ENCODE measurements at places on chromosomes 6 and 20.
A peak's percentile ranks its signal among the peaks of the same experiment; 100 is the strongest.

GRCh38 chr6:145339089-145339488 lies 396.2 kb downstream of the EPM2A start:
- DNase-seq = no peak

DNA sequence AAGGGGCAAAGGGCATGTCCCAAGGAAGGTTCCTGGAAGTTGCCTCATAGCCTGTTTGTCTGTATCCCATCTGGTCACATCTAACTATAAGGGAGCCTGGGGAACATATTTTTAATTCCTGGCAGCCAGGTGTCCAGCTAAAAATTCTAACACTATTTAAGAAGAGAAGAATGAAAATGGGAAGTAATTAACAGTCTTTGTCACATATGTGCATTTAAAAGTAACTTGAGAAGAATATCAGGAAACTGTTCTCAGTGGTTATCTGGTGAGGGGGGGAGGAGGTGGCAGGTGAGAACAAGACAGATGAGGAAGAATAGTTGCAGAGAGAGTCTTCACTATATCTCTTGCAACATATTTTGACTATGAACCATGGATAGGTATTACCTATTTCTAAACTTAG lies 75.5 kb upstream of the ELOVL5 start:
- no peak for DNase-seq

- no peak for DNase-seq
These were observed 38.8 kb upstream of the SPACA1 start for GRCh38 chr6:88008831-88009231.

- DNase-seq = no peak
These were observed 39.4 kb upstream of the PHACTR3 start for GRCh38 chr20:59564943-59565342.

- no peak for DNase-seq
These were observed 222.3 kb downstream of the IBTK start for GRCh38 chr6:82025271-82025670.

DNA sequence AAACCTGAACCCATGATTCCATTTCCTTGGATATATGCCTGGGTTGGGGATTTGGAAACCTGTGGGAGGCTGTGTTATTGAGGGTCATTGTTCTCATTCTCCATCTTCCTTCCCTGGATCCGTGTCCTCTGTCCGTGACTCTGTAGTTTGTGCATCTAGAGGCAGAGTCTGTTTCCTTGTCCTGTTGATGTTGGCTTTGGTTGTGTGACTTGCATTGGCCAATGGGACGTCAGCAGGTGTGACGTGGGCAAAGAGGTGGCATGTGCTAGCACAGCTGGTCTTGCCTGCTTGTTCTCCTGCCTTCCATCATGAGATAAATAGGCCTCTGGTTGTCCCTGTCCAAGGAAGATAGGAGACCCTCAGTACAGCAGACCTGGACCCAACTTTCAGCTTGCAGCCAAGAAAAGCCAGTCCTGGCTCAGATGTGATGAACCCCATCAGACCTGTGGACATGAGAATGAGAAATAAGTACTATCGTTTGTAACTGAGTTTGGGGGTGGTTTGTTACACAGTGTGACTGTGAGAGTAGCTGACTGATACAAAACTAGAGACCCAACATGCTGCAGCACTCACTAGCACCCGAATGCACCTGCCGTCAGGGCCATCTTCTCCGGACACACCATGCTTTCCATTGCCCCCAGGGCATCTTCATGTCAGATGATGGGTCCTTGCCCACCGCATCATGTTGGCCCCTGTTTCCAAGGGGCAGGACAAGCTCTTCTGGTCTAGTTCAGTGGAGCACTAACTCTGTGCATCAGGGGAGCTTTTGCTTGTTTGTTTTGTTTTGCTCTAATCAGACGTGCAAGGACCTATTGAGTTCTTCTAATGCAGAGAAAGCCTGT lies 195.3 kb upstream of the SULF2 start:
- DNase-seq = no peak

DNA sequence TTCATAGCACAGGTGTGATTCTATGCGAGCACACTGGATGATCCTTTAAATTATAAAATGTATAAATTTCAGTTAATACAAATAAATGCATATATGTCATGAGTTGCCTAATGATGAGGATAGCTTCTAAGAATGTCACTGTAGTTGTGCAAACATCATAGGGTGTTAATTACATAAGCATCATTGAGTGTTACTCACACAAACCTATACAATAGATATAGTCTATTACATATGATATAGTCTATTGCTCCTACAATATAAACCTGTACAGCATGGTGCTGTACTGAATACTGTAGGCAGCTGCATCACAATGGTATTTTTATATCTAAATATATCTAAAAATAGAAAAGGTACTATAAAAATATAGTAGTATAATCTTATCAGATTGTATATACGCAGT lies 159.0 kb downstream of the PTPRK start:
- no peak for DNase-seq

DNA sequence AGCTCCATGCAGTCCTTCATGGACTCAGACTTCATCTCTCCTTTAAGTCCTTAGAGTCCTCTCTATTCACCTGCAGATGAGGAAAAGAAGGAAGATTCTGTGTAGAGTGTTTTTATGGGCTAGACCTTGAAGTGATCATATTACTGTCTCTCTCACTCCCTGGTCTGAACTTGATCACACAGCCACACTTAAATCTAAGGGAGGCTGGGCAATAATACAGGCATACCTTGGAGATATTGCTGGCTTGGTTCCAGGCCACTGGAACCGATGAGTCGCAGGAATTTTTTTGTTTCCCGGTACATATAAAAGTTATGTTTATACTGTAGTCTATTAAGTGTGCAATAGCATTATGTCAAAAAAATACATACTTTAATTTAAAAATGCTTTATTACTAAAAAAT lies 59.2 kb upstream of the FOXO3 start:
- no peak for DNase-seq

GRCh38 chr6:80502871-80503270 lies 396.4 kb downstream of the BCKDHB start:
- no peak for DNase-seq

DNA sequence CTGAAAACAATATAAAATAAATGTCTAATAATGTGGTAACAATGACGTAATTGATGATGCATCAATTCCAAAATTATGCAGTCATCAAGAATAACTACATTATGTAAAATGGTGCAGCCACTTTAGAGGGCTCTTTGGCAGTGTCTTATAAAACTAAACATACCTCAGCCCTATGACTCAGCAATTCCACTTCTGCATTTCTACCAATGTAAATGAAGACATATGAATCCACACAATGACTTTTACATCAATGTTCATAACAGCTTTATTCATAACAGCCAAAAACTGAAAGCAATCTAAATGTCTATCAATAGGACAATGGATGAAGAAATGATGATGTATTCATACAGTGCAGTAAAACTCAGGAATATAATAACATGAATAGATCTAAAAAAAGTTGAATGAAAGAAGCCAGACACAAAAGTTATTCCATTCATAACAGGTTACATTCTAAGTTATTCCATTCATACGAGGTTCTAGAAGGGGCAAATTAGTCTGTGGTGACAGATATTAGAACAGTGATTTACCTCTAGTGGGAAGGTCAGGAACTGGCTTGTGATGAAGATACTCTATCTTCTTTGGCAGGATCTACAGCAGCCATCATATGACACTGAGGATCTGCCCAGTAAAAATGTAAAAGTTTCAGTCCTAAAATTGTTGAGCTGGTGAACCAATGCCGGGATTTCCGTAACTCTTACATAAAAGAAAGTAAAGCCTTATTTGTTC lies 396.1 kb downstream of the PLCB1 start:
- DNase-seq = peak; percentile 82

GRCh38 chr6:136613477-136613876 lies 63.3 kb upstream of the MAP7 start:
- no peak for DNase-seq

GRCh38 chr6:146316175-146316495 lies 227.5 kb upstream of the RAB32 start:
- DNase-seq = no peak

- no peak for DNase-seq
These were observed 74.9 kb upstream of the TOX2 start for GRCh38 chr20:43839793-43840199.

GRCh38 chr6:33434961-33435360 lies 15.1 kb downstream of the SYNGAP1 start:
- DNase-seq = no peak

- DNase-seq = no peak
These were observed 62.7 kb upstream of the GLP1R start for GRCh38 chr6:38985839-38986238.

- DNase-seq = no peak
These were observed 43.0 kb downstream of the GOPC start for GRCh38 chr6:117559299-117559698.

DNA sequence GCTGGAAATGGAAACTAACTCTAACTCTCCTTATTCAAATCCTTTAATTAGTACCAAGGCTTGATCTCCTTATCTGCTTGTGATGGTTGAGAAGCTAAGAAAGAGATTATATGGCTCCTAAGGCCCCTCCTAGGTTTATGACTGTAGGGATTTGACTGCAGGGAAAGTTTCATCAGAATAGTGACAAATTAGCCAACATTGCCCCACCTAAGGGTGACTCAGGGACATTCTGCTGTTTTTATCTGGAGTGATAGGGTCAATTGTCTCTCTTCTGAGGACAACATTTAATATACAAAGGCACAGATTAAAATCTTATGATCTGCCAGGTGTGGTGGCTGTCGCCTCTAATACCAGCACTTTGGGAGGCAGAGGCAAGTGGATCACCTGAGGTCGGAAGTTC lies 138.1 kb upstream of the MARCKS start:
- no peak for DNase-seq

DNA sequence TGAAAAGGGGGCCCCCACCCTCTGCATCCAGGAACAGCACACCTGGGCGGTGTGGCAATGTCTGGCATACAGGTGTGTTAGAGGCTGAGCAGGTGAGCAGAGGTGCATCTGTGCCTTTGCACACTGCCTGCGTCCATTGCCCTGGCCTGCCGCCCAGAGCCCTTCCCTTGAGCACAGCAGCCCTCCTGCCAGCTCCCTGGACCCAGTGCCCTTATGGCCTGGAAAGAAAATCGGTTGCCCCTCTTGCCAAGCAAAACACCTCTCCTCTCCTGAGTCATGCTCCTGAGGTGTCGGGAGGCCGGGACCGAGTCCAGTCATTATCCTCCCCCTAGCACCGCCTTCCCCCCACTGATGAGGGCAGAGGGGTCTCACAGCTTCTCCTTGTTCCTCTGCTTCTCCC lies 259.9 kb downstream of the SMOC2 start:
- DNase-seq = no peak

DNA sequence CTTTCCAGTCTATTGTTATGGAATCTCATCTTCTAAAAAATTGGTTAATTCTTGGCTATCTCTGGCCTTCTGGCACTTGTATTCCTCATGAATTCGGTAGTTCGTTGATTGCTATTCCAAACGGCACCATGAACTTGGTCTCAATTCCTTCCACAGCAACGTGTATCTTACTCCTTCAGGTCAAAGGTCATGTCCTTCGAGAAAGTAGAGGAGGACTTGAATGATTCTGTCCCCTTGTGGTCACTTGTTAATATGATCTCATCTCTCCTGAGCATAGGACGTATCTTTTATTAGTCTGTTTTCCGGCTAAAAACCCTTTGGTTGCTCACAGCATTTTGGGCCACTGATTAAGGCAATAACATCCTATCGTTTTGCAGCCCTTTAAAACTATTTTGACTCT lies 9.4 kb downstream of the TLDC2 start:
- peak; percentile 29 for DNase-seq

- DNase-seq = no peak
These were observed 147.8 kb downstream of the TBC1D7 start for GRCh38 chr6:13180538-13180937.

- DNase-seq = no peak
These were observed 7.4 kb upstream of the IGF2R start for GRCh38 chr6:159961528-159961927.

DNA sequence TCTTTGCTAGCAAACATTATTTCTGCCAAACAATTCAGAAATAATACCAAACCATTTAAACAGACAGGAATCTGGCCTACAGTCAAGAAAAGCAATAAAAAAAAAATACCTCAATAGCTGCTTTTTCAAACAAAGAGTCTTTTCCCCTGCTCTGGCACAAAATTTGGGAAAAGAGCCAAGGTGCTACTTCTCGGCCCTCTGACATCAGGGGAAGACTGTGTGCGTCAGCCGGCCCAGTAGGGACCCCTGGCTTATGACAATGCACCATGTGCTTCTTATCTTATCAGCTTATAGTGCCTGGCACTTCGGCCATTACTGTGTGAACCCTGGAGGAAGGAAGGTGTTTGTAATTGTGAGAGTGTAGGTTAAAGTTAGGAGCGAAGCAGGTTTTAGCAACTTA lies 89.4 kb downstream of the PDE10A start:
- DNase-seq = no peak

GRCh38 chr6:29507319-29507718 lies 19.6 kb upstream of the MAS1L start:
- DNase-seq = no peak

GRCh38 chr6:164756723-164757122 lies 552.7 kb downstream of the C6orf118 start:
- DNase-seq = no peak

- DNase-seq = no peak
These were observed 113.5 kb downstream of the DTNBP1 start for GRCh38 chr6:15549371-15549770.

- no peak for DNase-seq
These were observed 239.1 kb downstream of the THBS2 start for GRCh38 chr6:169014211-169015197.

DNA sequence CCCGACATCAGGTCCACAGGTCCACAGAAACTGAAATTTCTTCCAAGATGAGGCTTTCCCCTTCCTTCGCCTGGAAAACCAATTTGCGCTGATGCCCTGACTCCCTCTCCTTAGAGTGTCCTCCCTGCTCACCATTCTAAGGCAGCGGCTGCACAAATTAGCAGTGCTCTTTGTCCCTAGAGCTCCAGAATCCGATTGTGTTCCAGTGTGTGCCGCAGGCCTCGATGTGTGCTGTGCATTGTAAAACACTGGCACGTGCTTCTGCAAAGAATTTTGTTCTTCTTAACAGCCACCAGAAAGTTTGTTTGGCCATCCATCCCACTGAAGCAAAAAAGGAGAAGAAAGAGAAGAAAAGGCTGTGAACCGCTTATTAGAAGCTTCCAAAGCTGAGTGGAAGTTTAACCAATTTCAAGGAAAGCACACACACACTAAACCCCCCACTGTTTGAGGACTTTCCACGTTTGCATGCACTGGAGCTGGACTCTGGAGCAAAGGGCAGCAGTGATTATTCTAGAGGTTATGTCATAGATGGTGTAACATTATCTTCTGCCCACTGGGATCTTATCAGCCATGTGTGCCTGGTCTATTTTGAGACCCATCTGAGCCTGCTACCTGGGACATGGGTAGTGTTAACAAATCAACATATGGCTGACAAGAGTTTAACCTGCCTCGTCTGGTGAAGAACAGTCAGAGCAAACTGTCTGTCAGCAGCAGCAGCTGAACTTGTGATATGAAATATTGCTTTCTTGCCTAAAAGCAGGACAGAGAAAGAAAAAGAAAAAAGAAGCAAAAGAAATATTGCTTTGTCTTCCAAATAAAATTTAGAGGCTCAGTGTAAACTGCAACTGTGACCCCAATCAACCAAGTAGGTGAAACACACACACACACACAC lies 64.9 kb upstream of the RREB1 start:
- no peak for DNase-seq

GRCh38 chr6:12878741-12879140 lies 162.2 kb downstream of the PHACTR1 start:
- DNase-seq = no peak

Data from hematopoietic multipotent progenitor cell treated with erythropoietin and hydrocortisone succinate and interleukin-3 and kit ligand, for 6 days (in vitro differentiated cells).